Left ventricle myocardium inferior (tissue), 1 donor: ENCODE measurements at places on chromosomes 4 and X. TPM values are rescaled to one million over a fixed set of nuclear protein-coding genes. Genes with fewer than 3 reads are reported as not detected.

- no peaks in the 10 kb centered on the region for H3K36me3 ChIP-seq
- peaks cover 17% of the 10 kb centered on the region for H3K27me3 ChIP-seq
These were observed 3.7 kb upstream of the NR0B1 start for GRCh38 chrX:30312858-30313257.

GRCh38 chr4:96708766-96709165 lies 868.9 kb downstream of the PDHA2 start:
- no peaks in the 10 kb centered on the region for H3K27me3 ChIP-seq
- H3K36me3 ChIP-seq, result no peaks in the 10 kb centered on the region
- no peak overlapping the region for H3K4me3 ChIP-seq
- H3K27ac ChIP-seq, result no peak overlapping the region
- H3K4me1 ChIP-seq, result no peaks in the 10 kb centered on the region

- H3K36me3 ChIP-seq, result peaks cover 54% of the 10 kb centered on the region
- H3K4me3 ChIP-seq, result no peak overlapping the region
- no peaks in the 10 kb centered on the region for H3K27me3 ChIP-seq
- no peak for DNase-seq
- no peak overlapping the region for H3K27ac ChIP-seq
- H3K4me1 ChIP-seq, result no peaks in the 10 kb centered on the region
These were observed 39.6 kb downstream of the DDX60L start for GRCh38 chr4:168440442-168441264.

The NHS gene
- 1.0 TPM for total RNA-seq

The MAGEA11 gene
- total RNA-seq, result not detected

The CDS1 gene
- 1.3 TPM for total RNA-seq

The CLCN5 gene
- total RNA-seq, result 1.7 TPM

The HMX1 gene
- total RNA-seq, result not detected
